ENCODE measurements at places on chromosomes 12 and 14. TPM values are rescaled to one million over a fixed set of nuclear protein-coding genes. Genes with fewer than 3 reads are reported as not detected.

The DLK1 gene
- not detected for total RNA-seq

The PTPRQ gene
- not detected for total RNA-seq

The TMCC3 gene
- total RNA-seq: 0.12 TPM

GRCh38 chr12:14554281-14555007 is 13.2 kb downstream of the PLBD1 start:
- no peaks in the 10 kb centered on the region for H3K36me3 ChIP-seq
- no peaks in the 10 kb centered on the region for H3K4me1 ChIP-seq
- H3K4me3 ChIP-seq: no peak overlapping the region
- H3K27ac ChIP-seq: no peak overlapping the region
- peaks cover 2% of the 10 kb centered on the region for H3K27me3 ChIP-seq
- no peak for DNase-seq

DNA sequence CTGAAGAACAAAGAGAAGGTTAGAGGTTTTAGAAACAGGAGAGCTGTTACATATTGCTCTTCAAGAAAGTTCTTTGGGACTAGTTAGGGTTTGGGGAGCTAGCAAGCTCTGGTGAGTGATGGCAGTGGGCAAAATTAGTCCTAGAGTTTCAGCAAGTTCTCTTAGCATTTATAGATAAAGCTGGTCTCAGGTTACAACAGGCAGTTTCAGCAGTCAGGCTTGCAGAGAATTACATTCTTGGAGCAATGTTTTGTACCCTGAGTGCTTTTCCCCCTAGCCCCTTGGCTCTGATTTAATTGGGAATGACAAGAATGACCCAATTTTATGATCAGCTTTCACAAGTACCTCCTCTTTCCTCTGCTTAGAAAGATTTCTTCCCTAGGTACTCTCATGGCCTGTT is 21.4 kb upstream of the EID3 start:
- no peak for DNase-seq
- H3K36me3 ChIP-seq: peaks cover 3% of the 10 kb centered on the region
- no peak overlapping the region for H3K27ac ChIP-seq
- H3K4me1 ChIP-seq: peaks cover 18% of the 10 kb centered on the region

GRCh38 chr14:58238252-58239243 is 6.1 kb upstream of the PSMA3 start:
- H3K27me3 ChIP-seq: no peaks in the 10 kb centered on the region
- DNase-seq: no peak
- H3K36me3 ChIP-seq: no peaks in the 10 kb centered on the region
- H3K4me1 ChIP-seq: peaks cover 13% of the 10 kb centered on the region

The CIROP gene
- not detected for total RNA-seq

The RNF31 gene
- total RNA-seq: 129 TPM

The PPFIA2 gene
- total RNA-seq: not detected

The SPX gene
- total RNA-seq: 1.0 TPM

- DNase-seq: no peak
- H3K27ac ChIP-seq: no peak overlapping the region
- no peak overlapping the region for H3K4me3 ChIP-seq
- no peaks in the 10 kb centered on the region for H3K4me1 ChIP-seq
- no peaks in the 10 kb centered on the region for H3K36me3 ChIP-seq
These were observed 125.7 kb upstream of the GRIP1 start for GRCh38 chr12:66804563-66804974.

DNA sequence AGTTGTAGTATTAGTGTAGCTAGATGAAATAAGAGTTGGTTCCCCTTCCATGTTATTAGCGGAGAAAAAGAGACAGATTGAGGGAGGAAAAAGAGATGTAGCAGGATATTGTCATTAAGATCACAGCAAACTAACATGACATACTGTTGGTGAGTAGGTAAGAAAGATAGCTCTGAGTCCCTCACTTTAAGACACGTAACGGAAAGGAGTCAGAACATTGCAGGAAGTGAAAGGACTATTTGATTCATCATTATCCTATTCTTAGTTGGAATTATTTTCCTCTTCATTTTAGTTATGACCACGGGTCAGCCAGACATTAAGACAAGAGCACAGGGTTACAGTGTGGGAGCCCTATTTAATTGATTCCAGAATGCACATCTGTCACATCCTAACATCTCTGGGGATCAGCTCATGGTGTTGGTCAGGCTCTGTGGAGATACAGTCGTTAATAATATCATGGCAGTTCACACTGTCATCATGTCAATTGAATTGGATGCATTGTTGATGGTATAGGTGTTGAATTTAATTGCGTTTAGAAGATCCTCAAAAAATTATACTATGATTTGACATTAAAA is 55.0 kb downstream of the TMX1 start:
- no peak overlapping the region for H3K4me3 ChIP-seq
- H3K27ac ChIP-seq: no peak overlapping the region
- H3K36me3 ChIP-seq: no peaks in the 10 kb centered on the region
- no peak for DNase-seq

Data from activated T-helper 1 cell treated with anti-CD3 and anti-CD28 coated beads, Interleukin-12 subunit alpha, Interleukin-12 subunit beta, Interleukin-2, Interleukin-4 antibody, amounts not matched to agents 30 ng/mL and 10 ng/mL and 1 ng/mL, durations not matched to agents 14 hours and 24 hours and 36 hours (primary cell).